ENCODE measurements at places on chromosomes 5 and 9.
A peak's percentile ranks its signal among the peaks of the same experiment; 100 is the strongest.

- H3K27ac ChIP-seq = no peak overlapping the region
- H3K4me3 ChIP-seq = no peak overlapping the region
- DNase-seq = no peak
These were observed 482.0 kb downstream of the PSAT1 start for GRCh38 chr9:78778861-78779374.

GRCh38 chr5:579211-579610 lies 32.9 kb upstream of the CEP72 start:
- DNase-seq = no peak
- H3K27me3 ChIP-seq = peaks cover 42% of the 10 kb centered on the region
- no peak overlapping the region for H3K4me3 ChIP-seq
- H3K36me3 ChIP-seq = no peaks in the 10 kb centered on the region
- H3K27ac ChIP-seq = no peak overlapping the region

- H3K4me1 ChIP-seq = no peaks in the 10 kb centered on the region
- H3K36me3 ChIP-seq = no peaks in the 10 kb centered on the region
- DNase-seq = no peak
- H3K27me3 ChIP-seq = no peaks in the 10 kb centered on the region
These were observed 175.6 kb downstream of the TMEM161B start for GRCh38 chr5:88092958-88093605.

- peak overlapping the region; percentile 76 for H3K27ac ChIP-seq
- peak; percentile 71 for DNase-seq
- H3K4me3 ChIP-seq = no peak overlapping the region
- peaks cover 28% of the 10 kb centered on the region for H3K4me1 ChIP-seq
- H3K36me3 ChIP-seq = no peaks in the 10 kb centered on the region
These were observed 126.9 kb downstream of the PALM2AKAP2 start for GRCh38 chr9:109906766-109907382.

DNA sequence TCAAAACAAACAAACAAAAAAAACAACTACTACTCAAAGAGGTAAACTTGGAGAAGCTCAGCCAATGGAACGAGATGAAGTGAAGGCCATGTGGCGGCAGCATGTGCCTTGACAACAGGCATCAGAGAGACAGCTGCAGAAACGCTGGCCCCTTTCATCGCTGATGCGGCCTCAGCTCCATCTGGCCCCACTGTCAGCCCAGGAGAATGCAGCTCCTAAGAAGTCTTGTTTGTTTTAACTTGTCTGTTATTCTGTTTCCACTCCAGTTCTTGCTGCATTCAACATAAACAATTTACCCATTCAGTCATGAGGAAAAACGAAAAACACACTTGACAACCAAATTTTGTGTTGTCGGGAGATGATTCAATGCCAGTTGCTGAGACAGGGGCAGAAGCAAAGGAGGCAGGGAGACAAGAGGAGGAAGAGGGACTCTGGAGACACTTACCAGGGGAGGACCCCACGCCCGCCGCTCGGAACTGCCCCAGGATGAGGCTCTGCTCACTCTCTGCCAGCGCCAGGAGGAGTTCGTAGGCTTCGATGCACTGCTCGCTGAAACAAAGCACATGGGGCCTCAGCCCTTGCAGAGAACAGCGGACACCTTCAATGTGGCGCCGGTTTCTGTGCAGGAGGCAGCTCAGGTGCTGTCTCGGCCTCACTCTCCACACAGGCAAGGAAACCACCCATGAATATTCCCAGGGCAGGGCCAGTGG lies 91.2 kb downstream of the DCP2 start:
- peak overlapping the region; percentile 45 for H3K27ac ChIP-seq
- H3K27me3 ChIP-seq = no peaks in the 10 kb centered on the region
- H3K36me3 ChIP-seq = peaks cover 40% of the 10 kb centered on the region
- DNase-seq = peak; percentile 94
- peaks cover 14% of the 10 kb centered on the region for H3K4me1 ChIP-seq

DNA sequence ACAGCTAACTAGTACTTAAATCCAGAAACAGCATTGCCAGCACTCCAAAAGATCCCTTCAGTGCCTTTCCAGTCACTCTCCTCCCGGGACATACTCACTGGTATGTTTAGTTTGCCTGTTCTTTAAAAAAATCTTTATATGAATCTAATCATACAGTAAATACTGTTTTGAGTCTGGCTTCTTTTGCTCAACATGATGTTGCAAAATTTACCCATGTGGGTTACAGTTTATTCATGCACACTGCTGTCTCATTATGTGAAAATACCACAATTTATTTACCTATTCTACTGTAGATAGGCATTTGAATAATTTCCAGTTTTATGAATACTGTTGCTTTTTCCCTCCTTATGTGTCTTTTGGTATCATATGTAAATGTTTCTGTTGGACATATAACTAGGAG lies 13.5 kb downstream of the NDFIP1 start:
- no peak overlapping the region for H3K4me3 ChIP-seq
- no peak overlapping the region for H3K27ac ChIP-seq
- DNase-seq = peak; percentile 12
- H3K36me3 ChIP-seq = peaks cover 4% of the 10 kb centered on the region
- 0 out of 2 replicates have a peak, but pooled peaks cover 4% of the 10 kb centered on the region for H3K4me1 ChIP-seq

GRCh38 chr5:58871648-58872242 lies 288.9 kb downstream of the RAB3C start:
- no peaks in the 10 kb centered on the region for H3K36me3 ChIP-seq
- H3K4me1 ChIP-seq = no peaks in the 10 kb centered on the region
- H3K27ac ChIP-seq = no peak overlapping the region
- H3K27me3 ChIP-seq = peaks cover 2% of the 10 kb centered on the region

Data from IMR-90 (cell line).